ENCODE measurements at places on chromosomes 6 and 20.
A peak's percentile ranks its signal among the peaks of the same experiment; 100 is the strongest.

GRCh38 chr6:87919416-87919815 is 128.2 kb upstream of the SPACA1 start:
- DNase-seq: no peak

DNA sequence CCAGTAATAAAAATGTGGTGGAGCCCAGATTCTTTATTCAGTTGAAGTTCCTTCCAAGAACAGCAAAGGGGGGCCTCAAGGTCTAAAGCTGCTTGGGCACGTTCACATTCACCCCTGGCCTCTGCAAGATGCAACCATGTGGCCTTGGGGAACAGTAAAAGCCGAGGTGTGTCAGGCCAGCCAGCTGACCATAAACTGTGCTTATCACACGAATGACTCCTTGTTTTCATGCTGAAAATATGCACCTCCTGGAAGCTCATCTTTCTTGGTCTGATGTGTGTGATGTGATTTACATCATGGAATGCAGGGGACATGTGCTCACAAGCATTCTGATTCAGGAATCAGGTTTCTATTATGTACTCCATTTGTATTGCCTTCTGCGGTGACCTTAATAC is 211.6 kb upstream of the MARCKS start:
- peak; percentile 83 for DNase-seq

DNA sequence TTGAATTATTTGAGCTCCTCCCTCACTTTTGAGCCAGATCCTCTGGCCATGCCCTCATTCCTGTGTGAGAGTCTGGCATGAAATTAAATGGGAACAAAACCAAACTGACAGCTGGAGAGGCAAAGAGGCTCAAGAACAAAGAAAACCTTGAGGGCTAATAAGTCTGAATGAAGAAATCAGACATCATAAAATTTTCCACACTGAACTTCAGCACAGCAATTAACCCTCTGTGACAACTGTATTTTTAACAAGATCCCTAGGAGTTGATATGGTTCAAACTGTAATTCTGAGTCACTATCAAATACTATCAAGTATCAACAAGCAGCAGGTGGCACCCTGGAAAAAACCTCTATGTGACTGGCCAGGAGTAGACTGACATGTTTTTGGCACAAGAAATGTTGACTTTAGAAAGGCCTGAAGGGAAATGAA is 109.4 kb upstream of the EMILIN3 start:
- DNase-seq: no peak

- no peak for DNase-seq
These were observed 92.3 kb upstream of the INSM1 start for GRCh38 chr20:20275636-20276035.

GRCh38 chr6:159100395-159101182 is 55.8 kb upstream of the TAGAP start:
- DNase-seq: no peak

- no peak for DNase-seq
These were observed 180.4 kb upstream of the RIN2 start for GRCh38 chr20:19577692-19578091.

GRCh38 chr6:43494766-43495165 is 15.4 kb downstream of the LRRC73 start:
- no peak for DNase-seq

DNA sequence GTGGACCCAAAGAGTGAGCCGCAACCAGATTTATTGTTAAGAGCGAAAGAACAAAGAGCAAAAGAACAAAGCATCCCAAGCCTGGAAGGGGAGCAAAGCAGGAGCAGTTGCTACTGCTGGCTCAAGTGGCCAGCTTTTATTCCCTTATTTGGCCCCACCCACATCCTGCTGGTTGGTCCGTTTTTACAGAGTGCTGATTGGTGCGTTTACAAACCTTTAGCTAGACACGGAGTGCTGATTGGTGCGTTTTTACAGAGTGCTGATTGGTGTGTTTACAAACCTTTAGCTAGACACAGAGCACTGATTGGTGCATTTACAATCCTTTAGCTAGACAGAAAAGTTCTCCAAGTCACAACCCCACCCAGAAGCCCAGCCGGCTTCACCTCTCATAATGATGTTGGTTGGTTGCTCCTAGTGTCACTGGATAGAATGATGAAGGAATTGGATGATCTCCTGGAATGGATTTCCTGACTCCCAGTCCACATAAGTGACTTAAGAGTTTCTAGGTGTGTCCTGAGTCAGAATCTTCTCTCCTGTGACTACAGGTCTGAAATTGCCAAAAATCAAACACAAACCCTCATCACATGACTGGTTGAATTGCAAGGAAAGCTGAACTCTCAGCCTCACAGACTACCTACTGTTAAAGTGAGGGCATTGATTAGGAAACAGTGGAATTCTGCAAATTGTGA is 52.1 kb upstream of the CAP2 start:
- DNase-seq: no peak

GRCh38 chr20:33175123-33175522 is 7.2 kb downstream of the BPIFA2 start:
- DNase-seq: peak; percentile 53
